ENCODE measurements at places on chromosomes 2 and 18. TPM values are rescaled to one million over a fixed set of nuclear protein-coding genes. Genes with fewer than 3 reads are reported as not detected.

GRCh38 chr2:190412966-190413365 lies 4.8 kb downstream of the MFSD6 start:
- DNase-seq = no peak

Gene SP5
- total RNA-seq = 0.94 TPM

GRCh38 chr2:228599781-228600180 lies 418.3 kb upstream of the SPHKAP start:
- DNase-seq = no peak

Gene MZT2A
- 90.0 TPM for total RNA-seq

GRCh38 chr2:208872591-208872990 lies 466.0 kb downstream of the PTH2R start:
- DNase-seq = no peak

DNA sequence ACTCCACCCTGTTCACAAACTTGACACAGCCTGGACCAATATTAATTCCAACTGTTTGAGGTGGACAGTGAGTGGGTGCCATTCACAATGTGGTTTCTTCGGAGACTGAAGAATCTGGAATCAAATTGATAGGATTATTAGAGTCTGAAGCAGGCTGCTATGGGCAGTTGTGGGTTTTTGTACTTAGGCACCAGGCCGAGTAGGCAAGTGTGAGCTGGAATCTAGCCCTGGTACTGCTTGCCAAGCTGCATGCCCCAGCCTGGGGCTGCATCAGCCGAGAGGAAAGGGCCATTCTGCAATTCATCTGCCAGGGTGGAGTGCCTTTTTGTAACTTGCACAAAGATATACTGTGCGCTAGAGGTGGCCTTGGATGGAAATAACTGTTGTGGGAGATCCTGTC lies 654.7 kb upstream of the FANCL start:
- DNase-seq = no peak

DNA sequence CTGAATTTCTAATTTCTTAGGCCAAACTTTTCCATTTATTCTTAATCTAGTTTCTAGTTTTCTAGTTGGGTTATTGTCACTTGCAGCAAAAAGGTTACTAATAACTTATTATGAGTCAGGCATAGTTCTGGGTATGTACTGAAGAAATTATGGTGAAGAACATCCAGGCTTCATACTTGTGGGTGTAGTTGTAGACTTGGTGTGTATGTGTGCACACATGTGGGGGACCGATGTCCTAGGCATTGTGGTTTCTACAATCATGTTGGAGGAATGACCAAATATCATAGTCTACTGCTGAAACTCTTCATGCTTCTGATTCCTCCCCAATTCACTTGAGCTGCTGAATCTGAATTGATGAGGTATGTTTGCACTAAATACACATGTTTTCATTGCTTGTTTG lies 141.2 kb downstream of the PMAIP1 start:
- DNase-seq = no peak

DNA sequence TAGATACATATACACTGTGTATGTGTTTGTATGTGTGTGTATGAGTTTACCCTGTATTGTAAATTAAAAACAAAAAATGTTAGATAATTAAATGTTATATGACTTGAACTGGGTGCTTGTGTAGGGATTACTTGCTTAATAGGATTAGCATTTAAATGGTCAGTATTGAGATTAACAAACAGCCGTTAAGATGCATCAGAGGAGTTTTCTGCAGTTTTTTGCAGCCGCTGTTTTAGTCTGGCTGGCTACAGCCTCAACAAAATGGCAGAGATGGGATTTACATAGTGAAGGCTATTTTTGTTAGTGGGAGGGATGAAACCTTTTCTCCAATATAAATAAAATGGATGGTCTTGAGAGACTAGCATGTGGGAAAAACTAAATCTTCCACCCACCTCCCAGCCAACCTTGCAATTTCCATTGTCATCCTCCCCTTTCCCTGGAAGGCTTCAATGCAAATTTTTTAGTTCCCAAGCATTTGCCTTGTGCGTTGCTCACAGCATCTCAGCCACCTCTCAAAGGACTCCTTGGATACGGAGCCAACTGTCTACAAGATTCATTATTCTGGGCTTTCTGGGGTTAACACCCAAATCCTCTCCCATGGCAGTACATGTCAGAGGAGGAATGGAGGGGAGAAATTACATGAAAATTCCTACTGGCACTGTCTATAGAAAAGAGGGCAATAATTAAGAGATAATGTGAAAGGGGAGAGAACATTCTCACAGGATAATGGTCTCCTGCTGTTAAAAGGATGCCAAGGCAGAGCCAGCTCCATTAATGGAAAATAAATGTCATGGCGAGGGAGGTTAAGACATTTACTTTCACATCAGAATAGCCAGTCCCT lies 351.9 kb downstream of the CDH2 start:
- no peak for DNase-seq

Gene OBSL1
- total RNA-seq = 281 TPM

DNA sequence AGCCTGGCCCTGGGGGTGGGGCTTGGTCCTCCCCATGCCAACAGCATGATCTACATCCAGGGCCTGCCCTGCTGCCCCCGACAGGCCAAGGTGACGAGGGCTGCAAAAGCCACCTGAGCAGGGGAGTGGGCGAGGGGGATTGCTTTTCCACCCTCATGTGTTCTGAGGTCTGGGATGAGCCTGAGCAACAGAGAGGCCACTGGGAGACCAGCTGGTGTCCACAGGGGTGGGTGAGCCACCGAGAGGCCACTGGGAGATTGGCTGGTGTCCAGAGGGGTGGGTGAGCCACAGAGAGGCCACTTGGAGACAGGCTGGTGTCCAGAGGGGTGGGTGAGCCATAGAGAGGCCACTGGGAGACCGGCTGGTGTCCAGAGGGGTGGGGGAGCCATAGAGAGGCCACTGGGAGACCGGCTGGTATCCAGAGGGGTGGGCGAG lies 147.4 kb upstream of the GPC1 start:
- no peak for DNase-seq

- no peak for DNase-seq
These were observed 367.1 kb downstream of the GPD2 start for GRCh38 chr2:156803243-156803642.
